ENCODE measurements at places on chromosomes 7 and 10.

GRCh38 chr10:117418121-117418520 is 42.9 kb upstream of the PDZD8 start:
- no peak for DNase-seq

DNA sequence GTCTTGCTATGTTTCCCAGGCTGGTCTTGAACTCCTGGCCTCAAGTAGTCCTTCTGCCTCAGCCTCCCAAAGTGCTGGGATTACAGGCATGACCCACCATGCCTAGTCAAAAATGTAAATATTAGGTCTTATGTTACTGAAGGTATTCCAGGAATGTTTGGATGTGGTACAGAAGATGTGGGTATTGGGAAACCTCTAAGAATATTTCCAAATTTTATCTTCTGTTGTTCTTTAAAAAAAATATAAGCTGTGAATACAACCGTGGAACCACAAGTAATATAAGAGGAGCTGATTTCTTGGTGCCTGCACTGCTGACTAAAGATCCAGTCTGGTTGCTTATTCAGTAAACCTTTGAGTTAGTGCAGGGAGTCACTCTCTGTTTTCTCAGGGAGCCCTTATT is 178.3 kb downstream of the AUTS2 start:
- DNase-seq: no peak

DNA sequence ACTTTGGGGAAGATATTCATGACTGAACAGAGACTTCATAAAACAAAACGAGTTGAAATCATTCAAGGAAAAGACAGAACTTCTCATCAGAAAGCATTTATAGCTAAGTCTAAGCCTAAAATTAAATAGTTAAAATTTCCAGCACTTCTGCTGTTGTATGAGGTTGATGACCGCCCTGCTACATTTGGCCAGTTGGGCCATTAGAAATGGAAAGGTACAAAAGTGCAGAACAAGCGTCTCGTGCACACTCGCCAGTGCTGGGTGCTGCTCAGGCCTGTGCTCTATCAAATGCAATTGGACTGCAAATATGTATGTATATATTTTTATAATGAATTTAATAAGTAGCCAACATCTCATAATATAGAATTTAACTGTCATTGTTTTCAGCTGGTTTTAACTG is 34.4 kb upstream of the RNF32 start:
- DNase-seq: no peak

DNA sequence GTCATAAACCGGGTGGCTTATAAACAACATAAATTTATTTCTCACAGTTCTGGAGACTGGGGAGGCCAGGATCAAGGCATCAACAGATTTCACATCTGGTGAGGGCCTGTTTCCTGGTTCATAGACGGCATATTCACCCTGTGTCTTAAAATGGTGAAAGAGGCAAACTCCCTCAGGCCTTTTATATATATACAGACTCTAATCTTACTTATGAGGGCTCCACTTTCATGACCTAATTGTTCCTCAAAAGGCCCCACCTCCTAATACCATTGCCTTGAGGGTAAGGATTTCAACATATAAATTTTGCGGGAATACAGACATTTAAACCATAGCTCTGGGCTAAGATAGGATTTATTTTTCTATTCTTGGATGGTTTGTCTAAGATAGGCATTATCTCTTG is 187.2 kb downstream of the PPP1R3A start:
- no peak for DNase-seq

GRCh38 chr10:126212738-126213137 is 175.5 kb downstream of the ADAM12 start:
- no peak for DNase-seq

GRCh38 chr7:12337095-12337494 is 66.6 kb downstream of the VWDE start:
- no peak for DNase-seq

- DNase-seq: no peak
These were observed 7.3 kb upstream of the SLC25A13 start for GRCh38 chr7:96329241-96329640.

DNA sequence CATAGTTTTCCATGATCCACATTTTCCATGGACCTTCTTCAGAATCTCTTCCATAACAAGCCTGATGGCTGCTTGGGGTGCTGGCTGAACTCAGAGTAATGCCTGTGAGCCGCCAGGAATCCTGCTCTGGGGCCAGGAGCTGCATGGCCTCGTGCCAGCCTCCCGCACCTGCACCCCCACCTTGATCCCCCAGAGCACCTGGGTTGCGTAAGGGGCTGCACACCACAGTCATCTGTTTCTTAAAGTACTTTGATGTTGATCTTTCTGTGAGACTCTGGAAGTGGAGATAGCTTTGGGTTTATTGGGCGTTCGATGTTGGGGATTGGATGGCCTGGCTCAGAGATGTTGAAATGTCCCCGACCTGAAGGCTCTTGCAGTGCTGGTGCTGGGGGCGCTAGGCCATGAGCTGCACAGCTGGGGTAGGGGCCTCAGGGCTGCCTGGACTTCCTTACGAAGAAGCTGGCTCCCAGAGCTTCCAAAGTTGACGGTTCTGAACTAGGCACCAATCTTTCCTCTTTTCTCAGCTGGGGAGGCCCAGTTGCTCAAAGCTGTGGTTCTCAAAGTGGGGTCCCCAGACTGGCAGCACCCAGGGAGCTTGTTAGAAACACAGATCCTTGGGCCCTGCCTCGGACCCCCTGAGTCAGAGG is 534.0 kb downstream of the DNAJB6 start:
- DNase-seq: no peak

DNA sequence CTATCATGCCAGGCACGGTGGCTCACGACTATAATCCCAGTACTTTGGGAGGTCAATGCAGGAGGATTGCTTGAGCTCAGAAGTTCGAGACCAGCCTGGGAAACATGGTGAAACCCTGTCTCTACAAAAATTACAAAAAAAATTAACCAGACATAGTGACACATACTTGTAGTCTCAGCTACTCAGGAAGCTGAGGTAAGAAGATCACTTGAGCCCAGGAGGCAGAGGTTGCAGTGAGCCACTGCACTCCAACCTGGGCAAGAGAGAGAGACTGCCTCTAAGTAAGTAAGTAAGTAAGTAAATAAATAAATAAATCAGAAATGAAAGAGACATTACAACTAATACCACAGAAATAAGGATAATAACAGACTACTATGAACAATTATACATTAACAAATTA is 36.2 kb downstream of the PDLIM1 start:
- no peak for DNase-seq

DNA sequence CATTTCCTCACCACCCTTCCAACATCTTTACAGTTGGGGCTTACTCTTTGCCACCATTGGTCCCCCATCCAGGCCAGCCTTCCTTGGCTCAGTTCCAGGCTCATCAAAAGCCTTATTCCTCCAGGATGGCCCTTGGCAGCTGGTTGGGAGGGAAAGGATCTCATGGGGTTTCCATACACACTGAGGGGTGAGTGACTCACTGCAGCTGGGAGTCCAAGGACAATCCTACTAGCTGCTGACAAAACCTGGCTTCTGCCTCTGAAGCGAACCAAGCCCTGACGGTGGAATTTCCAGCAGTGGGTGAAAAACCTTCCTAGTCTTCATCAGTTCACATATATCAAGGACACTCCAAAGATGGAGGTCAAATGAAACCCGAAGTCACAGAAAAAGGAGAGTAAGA is 22.9 kb downstream of the CRHR2 start:
- no peak for DNase-seq

DNA sequence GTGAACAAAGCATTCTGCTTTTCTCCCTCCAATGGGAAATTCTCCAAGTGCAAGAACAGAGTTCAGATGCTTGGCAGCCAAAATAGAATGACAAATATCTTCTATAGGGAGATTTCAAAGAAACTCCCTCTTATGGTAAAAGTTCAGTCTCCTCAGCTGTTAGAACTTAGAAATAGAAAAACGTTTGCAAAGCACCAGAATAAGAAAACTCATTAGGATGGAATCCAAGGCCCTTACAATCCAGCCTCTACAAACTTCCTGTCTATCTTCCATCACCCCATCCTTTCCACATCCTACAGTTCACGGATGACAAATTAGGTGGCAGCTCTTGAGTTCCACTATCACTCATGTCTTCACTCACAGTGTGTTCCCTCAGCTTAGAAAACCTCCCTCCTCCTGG is 25.7 kb downstream of the FAM13C start:
- DNase-seq: no peak

DNA sequence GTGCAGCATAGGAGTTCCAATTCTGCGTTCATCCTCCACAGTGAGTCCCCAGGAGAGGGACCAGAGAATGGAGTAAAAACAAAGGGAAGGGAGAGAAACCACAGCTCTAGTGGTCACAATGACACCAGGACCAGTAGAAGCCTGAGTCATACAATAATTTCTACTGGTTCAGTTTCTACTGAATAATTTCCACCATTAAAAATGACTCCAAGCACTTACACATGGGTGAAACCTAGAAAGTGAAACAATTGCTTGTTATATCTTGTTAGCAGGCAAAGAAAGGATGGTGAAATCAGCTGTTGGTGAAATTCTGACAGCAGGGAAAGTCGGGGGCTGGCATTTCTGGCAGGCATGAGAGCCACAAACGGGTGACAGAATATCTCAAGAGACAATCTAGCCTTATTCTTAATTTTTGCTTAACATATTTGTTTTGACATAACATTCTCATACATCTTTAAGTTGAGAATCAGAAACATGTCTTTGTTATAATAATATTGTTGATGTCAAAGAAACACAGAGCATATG is 1065.8 kb upstream of the C7orf33 start:
- no peak for DNase-seq

DNA sequence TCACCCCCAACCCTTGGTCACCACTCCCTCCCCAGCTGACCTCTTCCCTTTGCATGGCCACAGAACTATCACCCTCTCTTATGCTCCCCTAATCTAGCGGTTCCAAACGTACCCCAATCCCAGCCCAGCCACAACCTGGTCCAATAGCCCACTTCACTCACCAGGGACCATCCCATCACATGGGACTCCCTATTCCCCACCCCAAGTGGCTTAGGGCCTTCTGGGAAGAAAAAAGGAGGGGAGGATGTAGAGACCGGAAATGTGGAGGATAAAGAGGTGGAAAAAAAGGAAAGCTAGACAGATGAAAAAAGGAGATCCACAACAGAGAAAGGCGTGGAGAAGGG is 30.3 kb upstream of the PAX2 start:
- DNase-seq: no peak

DNA sequence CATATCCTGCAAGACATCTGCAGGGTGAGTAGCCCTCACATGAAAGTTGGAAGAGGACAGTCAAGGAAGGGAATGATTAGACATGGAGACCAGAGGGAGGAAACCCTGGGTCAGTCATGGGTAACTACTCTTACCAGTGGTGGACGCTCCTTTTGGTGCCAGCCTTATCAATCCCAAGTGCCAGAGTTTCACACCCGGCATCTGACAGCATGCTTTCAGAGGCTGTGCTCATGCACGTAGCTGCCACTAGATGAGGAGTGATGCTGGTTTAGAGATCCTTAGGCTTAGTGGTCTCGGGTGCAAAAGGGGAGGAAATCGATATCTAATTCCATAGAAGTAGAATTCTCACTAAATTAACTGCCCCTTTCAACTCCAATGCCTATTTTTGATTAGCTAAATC is 100.8 kb downstream of the PLCE1 start:
- no peak for DNase-seq

- no peak for DNase-seq
These were observed 7.4 kb downstream of the IPMK start for GRCh38 chr10:58260334-58260733.

DNA sequence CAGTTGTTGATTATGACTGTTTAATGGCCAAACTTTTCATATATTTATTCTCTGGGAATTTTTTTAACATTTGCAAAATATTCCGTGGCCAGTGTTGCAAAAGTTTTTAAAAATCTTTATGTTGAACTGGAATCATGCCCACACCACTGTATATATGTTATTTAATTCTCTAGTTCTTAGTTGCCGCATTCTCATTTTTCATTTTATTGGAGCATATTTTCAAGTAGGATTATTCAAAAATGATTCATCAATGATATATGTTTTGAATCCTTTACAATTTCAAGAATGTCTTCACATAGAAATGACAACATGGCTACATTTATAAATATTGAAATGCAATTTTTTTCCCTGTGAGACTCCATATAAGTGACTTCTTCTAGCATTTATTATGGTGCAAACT is 188.6 kb upstream of the LRRTM3 start:
- DNase-seq: no peak

DNA sequence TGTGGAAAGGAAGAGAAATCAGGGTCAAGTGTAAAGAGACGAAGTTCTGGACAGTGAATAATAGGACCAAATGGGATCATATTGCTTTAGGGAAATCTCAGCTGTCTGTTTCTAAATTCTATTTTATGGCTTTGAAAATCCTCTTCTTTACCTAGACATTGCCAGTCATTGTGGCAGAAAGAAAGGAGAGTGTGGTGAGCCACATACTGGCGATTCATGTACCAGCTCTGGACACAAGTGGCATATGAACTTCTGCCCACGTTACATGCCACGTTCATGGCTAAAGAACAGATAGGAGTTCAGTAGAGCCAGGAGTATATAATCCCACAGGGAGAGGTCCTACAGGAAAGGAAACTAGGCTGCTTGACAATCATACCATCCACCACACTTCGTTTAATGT is 28.0 kb downstream of the STARD3NL start:
- DNase-seq: no peak

GRCh38 chr7:20275637-20276036 is 55.1 kb upstream of the ITGB8 start:
- DNase-seq: no peak

DNA sequence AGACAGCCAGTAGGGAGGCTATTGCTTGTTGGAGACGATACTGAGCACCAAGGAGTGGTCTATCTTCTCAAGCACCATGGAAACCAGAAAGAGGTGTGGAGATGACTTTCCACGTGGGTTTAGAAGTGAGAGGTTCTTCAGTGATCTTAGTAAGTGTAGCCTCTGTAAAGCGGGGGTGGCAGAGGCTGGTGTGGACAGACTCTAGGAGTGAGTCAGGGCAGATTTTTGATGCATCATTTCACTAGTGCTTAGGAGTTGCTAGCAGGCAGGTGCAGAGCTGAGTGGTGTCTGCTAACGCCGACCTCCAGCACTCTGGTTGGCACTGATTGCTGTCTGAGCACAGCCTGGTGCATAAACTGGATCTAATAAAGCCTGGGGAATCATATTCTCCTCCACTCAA is 78.4 kb upstream of the ADO start:
- no peak for DNase-seq

DNA sequence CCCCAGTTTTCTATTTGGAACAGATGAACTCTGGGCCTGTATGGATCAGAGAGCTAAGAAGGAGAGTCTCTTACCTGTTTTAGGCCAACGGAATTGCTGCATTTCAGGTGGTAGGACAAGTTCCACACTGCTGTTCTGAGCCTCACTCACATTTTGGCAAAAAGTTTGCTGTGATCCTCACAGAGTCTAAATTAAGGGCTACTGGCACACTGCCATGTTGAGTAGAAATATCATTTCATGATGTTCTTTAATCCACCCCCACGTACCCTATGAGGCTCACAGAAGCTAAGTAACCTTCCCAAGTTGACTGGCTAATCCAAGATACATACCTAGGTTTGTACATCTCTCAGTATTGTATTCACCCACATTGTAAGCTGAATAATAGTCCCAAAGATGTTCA is 447.2 kb downstream of the INHBA start:
- DNase-seq: no peak
